Activated naive CD4-positive, alpha-beta T cell treated with anti-CD3 and anti-CD28 coated beads, Interleukin-2, amount 50 U/mL, for 72 hours (primary cell): ENCODE measurements at places on chromosomes 16 and 17. TPM values are rescaled to one million over a fixed set of nuclear protein-coding genes. Genes with fewer than 3 reads are reported as not detected.
A peak's percentile ranks its signal among the peaks of the same experiment; 100 is the strongest.

The PIRT gene
- total RNA-seq = not detected

DNA sequence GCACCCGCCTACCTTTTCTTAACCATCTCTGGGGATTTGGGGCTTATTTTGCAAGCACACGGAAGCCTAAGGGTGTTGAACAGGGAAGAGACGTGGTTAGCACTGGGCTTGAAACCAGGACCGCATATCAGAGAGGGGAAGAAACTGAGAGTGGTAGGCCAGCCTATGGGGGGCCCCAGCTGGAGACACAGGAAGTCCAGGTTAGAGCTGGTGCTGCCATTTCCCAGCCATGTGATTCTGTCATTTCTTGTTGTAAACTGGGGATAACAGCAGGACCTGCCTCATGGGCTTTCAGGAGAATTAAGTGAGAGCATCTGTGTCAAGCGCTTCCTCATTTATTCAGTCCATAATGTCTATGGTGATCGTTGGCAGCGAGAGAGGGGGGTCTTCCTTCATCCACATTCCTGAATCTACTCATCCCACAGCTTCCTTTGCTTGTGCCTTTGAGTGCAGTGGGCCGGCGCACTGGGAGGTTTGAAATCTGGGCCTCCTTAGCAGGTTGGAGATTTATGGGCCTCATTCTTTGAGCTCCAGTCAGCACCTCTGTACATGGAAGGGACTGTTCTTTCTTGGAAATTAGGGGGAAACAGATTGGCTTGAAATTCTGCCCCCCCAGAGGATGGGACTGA lies 20.1 kb downstream of the NKD1 start:
- DNase-seq = no peak

The TP53TG3D gene
- not detected for total RNA-seq

DNA sequence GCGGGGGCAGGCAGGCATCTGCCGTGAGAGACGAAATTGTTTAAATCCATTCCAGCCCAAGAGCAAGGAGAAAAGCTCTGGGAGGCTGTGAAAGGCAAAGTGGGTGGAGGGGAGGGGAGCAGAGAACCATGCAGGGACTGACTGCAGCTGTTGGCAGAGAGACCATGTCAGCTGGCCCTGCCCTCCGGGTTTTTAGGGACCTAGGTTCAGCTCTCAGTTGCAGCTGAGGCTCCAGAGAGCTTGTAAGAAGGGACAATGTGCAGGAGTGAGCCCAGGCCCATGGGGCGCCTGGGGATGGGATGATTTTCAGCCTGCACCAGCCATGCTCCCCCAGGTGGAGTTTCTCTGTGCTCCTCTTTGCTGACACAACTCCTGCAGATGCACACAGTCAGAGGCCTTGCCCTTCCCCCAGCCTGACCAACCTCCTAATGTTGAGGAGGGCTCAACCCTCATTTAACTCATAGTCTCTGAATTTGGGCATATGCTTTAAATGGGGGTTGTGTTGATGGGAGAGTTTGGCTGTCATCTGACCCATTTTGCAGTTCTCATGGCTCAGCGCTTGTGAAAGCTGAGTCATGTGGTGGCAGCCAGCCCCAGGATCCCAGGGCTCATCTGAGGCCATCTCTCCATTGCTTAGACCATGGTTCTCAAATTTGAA lies 70.9 kb downstream of the PLXDC1 start:
- no peak for DNase-seq

- no peak for DNase-seq
Measured at GRCh38 chr17:42378959-42379594, 9.2 kb downstream of the STAT3 start.

- DNase-seq = no peak
Measured at GRCh38 chr16:11462861-11463260, 117.6 kb downstream of the RMI2 start.

DNA sequence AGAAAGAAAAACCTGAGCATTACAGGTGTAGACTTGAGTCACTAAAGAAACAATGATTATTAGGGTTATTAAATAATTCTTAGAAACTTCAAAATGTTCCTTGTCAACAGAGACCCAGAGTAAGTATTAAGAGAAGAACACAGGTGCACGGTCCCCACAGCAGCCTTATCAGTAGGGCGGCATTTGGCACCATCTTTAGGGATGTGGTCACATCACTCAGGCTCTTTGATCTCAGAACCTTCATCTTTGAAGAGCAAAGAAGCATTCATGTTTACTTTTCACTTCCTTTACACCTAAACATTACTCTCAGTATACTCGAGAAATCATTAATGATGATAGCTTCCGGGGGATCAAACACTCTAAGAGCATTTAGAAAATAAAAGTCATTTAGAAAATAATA lies 928.7 kb downstream of the KCNJ2 start:
- DNase-seq = no peak

The NEUROD2 gene
- not detected for total RNA-seq

GRCh38 chr17:73133911-73134649 lies 30.7 kb upstream of the SSTR2 start:
- DNase-seq = no peak

- DNase-seq = no peak
Measured at GRCh38 chr17:69269131-69269998, 40.7 kb upstream of the ABCA10 start.

DNA sequence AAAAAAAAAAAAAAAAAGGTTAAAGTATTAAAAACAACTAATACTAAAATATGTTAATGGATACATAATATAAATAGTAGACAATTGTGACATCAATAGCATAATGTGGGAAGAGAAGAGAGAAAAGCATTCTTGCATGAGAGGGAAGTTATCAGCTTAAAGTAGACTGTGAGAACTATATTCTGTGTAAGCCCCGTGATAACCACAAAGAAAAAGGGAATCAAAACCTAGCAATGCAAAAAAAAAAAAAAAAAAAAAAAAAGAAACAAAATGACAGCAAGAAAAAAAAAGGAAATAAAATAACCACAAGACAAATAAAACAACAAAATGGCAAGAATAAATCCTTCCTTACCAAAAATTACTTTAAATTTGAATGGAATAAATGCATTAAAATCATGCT lies 39.8 kb upstream of the MYLK3 start:
- no peak for DNase-seq

The PIPOX gene
- total RNA-seq = 3.0 TPM

- no peak for DNase-seq
Measured at GRCh38 chr17:1643293-1643998, 2.1 kb downstream of the SCARF1 start.

The TAC4 gene
- total RNA-seq = not detected

- no peak for DNase-seq
Measured at GRCh38 chr17:58576679-58577367, 62.4 kb upstream of the MTMR4 start.

GRCh38 chr17:58507123-58507634 lies 7.3 kb downstream of the MTMR4 start:
- no peak for DNase-seq

- no peak for DNase-seq
Measured at GRCh38 chr16:82046541-82046940, 11.5 kb downstream of the HSD17B2 start.

The HOXB13 gene
- not detected for total RNA-seq

DNA sequence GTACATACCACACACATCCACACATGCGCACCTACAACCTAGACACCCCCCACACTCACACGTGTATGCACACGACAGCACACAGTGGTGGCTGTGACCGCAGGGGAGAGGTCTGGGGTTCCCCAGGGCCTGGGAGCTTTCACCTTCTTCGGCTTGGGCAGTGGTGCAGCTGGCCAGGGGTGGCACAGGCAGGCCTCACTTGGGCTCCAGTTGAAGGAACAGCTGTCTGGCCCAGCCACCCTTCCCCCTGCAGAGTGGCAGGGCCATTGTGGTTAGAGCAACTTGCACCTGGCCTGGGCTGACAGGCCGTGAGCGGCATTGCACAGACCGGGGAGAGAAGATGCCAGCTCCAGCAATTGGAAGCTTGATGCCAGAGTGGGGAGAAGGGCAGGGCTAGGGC lies 114.5 kb upstream of the GSE1 start:
- no peak for DNase-seq

DNA sequence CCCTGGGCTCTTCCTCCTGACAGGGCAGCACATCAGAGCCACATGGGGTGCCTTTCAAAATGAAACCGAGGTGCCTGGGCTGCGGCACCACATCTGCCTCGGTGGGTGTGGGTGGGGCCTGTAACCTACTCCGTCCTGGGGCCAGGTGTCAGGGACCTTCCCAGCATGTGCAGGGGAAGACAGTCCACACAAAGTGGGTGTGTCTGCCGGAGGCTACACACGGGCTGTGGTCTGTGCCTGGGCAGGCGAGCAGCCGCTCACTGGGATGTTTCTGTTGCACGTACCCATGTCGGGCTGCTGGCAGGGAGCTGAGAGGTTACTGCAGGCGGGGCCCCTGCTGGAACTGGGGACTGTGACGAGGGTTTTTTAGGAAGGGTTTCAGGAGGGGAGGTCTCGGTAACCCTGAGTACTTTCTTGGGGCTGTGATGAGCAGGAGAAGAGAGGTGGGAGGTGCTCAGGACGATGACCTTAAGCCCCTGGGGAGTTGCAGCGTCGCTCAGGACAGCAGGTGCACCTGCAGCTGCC lies 351.2 kb downstream of the SEC14L1 start:
- peak; percentile 52 for DNase-seq

The CAPNS2 gene
- not detected for total RNA-seq

- no peak for DNase-seq
Measured at GRCh38 chr16:83742124-83742899, 65.5 kb upstream of the HSBP1 start.

DNA sequence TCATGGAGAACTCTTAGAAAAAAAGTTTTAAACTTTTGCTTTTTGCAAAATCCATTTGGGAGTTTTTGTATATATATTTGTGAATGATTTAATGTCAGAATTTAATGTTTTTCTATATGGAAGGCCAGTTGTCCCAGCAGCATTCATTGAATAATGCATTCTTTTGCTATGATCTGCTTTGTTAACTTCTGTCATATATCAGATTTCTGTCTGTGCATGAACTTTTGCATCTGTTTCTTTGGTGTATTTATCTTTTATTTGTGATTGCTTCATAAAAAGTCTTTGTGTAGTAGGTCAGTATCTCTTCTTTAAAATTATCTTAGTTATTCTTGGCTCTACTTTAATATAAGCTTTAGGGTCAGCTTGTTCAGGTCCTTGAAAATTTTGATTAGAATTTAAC lies 84.2 kb downstream of the MAP2K4 start:
- DNase-seq = no peak

The RTN4RL1 gene
- 0.07 TPM for total RNA-seq

DNA sequence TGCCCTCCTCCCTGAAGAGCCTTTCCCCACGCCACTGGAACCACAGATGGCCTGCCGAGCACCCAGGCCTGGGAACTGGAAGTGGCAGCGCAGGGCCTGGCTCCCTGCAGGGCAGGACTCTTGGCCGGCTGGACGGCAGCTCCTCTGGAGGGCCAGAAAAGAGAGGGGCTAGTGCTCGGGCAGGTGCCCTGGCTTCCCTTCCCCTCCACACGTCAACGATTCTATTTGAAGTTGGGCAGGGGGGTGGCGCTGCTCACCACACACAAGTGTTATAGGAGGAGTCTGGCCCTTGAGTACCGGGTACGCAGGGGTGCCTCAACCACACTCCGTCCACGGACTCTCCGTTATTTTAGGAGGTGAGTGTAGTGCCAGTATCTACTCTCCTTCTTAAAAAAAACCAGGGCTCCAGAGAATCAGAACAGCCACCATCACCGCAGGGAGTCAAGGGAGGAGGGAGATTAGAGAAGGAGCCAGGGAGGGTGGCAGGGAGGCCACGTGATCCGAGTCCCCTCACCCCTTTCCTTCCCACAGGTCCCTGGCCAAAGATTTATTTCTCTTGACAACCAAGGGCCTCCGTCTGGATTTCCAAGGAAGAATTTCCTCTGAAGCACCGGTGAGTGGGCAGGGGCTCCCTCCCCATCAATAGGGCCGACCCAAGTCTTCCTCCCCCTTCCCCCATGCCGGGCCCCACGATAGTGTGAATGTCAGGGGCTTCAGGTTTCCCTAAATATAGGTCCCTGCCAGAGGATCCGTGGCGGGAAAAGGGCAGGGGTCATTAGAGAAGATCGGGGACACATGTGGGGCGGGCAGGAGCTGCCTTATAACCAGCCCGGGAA lies 1.4 kb upstream of the ALDOA start:
- DNase-seq = peak; percentile 83

DNA sequence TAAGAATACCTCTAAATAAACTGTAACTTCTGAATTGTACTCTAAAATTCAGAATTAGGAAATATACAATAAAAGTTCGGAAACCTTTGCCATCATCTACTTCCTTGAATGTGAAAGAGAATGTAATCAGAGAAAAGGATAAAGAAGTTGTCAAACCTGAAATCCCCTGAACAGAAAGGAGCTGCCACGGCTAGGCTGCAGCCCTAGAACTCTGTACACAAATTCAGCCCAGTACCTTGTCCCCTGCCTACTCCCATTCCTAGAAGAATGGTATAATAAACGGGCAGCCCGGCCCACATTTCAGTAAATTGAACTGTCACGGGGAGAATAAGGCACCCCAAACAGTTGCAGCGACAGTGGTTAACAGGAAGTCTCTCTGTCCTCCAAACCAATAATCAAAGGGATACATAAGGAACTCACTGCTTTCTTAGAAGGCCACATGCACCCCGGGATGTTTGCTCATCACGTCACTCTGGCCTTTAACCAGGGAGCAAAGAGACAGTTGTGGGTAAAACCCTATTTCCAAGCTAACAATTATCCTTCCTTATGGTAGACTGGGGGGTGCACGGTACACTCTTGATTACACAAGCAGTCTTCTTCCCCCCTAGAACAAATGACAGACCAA lies 24.3 kb upstream of the RFFL start:
- DNase-seq = no peak

The FOXF1 gene
- total RNA-seq = not detected

GRCh38 chr16:563072-563644 lies 3.0 kb downstream of the PRR35 start:
- no peak for DNase-seq

DNA sequence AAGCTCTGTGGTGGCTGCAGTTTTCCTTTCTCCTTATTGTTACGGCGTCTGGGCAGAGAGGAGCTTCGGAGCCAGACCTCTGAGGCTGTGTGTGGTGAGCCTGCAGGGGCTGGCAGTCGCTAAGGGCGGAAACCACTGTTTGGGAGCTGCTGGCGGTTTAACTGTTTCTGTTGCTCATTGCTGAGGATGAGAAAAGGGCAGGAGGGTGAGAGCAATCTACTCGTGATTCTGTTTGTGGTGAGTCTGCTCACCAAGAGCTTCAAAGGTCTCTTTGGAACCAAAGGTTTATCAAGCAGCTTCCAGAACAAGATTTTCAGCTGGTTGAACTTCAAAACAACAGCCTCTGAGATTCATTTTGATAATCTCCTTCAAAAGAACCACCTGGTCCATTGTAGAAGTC lies 143.9 kb downstream of the ANKFN1 start:
- peak; percentile 21 for DNase-seq

The C17orf107 gene
- 0.59 TPM for total RNA-seq

DNA sequence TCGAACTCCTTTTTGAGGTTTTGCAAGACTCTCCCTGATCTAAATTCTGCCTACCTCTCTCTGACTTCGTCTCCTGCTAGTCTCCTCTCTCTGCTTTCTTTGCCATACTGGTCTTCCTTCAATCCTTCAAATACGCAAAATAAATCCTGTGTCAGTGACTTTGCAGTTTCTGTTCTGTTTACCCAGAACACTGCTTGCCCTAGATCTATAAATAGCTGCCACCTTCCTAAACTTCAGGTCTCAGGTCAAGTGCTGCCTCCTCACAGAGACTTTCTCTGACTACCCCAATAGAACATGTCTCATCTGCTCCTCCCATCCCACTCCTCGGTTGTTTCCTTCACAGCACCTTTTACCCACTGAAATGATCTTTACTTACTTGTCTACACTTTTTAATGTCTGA lies 78.9 kb downstream of the TRIM37 start:
- DNase-seq = no peak

The USP43 gene
- 1.1 TPM for total RNA-seq

GRCh38 chr16:86225905-86226371 lies 284.4 kb upstream of the FOXF1 start:
- DNase-seq = no peak

The PKMYT1 gene
- 125 TPM for total RNA-seq

The DPEP2NB gene
- not detected for total RNA-seq
